ENCODE measurements at places on chromosomes 5 and 9.

- DNase-seq = no peak
These were observed 7.5 kb downstream of the PFDN1 start for GRCh38 chr5:140295414-140295813.

- no peak for DNase-seq
These were observed 71.3 kb downstream of the LIX1 start for GRCh38 chr5:97071101-97071500.

DNA sequence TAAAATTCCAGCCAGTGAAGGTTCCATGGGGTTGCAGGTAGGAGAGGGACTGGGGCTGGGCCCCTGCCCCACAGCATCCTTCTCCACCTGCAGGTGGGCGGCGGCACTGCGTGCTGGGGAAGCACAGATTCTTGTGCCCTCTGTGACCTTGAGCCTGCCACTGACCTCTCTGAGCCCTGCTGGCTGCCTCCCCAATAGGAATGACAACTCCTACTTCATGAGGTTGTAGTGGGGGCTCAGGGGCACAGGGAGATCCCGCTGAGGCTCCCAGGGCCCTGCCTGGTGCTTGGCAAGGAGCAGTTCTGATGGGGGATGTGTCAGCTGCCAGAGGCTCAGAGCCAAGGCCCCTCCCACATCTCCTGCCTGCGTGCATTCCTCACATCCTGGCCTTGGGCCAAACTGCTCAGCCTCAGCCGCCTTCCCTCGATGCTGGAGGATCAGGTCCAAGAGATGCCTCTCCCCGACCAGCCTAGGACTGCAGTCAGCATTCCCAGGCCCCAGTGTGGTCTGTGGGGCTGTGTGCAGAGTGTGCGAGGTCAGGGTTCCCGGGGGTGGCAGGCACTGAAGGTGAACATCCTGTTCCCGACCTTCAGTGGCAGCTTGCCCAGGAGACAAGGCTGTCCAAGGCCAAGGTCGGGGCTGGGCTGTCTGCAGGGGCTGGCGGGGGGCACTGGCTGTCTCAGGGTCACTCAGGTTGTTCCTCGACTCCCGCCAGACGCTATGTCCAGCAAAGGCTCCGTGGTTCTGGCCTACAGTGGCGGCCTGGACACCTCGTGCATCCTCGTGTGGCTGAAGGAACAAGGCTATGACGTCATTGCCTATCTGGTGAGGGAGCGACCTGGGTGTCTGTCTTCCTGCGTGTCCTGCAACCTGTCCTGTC is 7.0 kb downstream of the ASS1 start:
- DNase-seq = peak; percentile 15

DNA sequence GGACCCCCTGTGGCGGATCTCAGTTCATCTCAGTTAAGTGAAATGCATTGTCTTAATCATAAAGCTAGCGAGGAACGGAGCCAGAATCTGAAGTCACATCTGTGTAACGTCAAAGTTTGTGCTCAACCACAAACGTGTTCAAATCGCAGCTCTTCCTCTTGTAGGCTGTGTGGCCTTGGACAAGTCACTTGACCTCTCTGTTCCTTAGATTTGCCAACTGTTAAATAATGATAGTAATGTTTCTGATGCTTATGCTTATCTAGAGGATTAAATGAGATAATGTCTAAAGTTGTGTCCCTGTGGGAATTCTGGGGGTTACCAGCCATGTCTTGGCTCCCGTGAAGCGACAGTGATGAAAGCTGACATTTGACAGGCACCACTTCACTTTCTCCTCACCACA is 69.2 kb upstream of the NEURL1B start:
- DNase-seq = no peak

DNA sequence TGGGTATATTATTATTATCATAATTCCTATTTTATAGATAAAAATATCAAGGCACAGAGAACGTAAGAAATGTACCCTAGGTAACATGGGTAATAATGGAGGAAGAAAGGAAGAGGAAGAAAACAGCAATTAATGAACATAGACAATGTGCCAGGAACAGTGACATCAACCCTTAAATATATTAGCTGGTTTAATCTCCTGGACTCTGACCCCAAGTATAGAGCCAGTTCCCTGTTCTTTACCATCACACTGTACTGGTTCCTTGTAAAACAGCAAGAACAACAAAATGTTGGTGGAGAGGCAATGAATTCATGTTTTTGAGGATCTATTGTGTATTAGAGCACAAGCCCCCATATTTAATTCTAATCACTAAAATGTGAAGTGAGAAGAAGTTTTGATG is 192.1 kb downstream of the SMC2 start:
- DNase-seq = no peak

DNA sequence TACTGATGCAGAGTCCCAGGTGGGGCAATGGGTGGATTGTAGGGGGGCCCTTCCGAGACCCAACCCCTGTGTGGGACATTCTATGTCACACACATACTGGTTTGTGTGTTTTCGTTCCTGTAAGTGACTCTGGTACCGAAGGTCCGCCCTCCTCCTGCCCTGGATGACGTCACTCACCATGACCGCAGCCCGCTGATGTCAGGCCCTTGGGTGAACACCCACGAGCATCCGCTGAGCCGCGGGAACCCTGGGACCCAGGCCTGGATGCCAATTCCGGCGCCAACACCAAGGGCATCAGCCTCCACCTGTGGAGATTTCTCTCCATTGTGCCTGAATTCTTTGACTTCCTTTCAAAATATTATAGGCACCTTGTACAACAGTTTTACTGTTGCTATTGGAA is 184.3 kb downstream of the MTRR start:
- no peak for DNase-seq

DNA sequence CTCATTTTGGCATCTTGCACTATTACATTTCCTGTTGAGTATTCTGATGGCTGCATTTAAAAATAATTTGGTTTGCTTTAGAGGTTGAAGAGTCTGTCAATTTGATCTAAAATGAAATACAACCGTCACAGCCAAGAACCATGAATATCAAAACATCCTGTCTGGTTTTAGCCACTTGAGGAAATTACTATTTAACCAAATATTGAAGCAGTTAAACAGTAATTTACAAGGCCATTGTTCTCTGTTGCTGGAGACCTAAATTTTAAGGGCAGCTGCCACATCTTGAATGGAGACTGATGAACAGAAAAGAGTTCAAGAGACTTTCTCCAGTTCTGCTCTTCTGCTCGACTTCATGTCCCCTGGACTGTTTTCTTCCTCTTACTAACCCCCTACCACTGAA is 549.4 kb downstream of the LRRC70 start:
- no peak for DNase-seq

- no peak for DNase-seq
These were observed 265.6 kb upstream of the C9orf72 start for GRCh38 chr9:27838876-27839275.

GRCh38 chr5:124060011-124060410 is 548.0 kb downstream of the CSNK1G3 start:
- DNase-seq = no peak

- DNase-seq = no peak
These were observed 11.5 kb upstream of the SPATA24 start for GRCh38 chr5:139415221-139415861.
